HFFc6 (cell line): ENCODE measurements at places on chromosomes 5 and 9. TPM values are rescaled to one million over a fixed set of nuclear protein-coding genes. Genes with fewer than 3 reads are reported as not detected.

GRCh38 chr9:130884542-130885483, 11.8 kb downstream of the QRFP start:
- no peak for DNase-seq

DNA sequence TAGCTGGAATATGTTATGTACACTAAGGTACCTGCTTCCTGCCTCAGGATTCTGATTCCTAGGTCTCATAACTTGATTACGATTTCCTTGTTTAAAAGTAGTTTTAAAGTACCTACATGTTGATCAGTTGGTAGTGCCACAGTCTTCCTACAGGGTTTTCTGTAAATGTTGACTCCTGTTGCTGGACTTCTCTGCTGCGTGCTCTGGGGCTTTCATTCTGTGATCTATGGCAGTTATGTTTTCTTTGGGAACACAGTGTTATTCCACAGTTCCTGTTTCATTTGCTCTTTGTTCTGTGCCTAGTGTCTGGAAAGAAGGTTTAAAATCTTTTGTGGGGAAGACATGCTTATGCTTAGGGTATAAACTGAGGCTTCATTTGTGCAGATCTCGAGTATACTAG, 343.5 kb downstream of the PLK2 start:
- DNase-seq, result no peak

DNA sequence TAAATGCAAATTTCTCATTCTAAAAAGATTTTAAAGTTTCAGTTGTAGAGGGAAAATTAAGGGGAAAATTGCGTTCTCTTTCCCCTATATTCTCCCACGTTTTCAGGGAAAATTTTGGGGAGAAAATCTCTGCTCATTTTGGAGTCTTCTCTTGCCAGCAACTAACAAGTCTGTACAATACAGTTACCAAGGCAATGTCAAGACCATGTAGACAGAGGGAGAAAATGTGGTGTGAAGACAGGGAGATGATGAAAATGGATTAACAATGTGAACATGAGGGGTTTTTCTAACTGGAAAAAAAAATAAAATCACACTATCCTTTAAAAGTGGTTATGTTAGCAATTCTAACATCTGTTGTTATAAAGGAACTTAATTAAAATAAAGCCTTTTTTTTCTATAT, 22.3 kb downstream of the SLC1A3 start:
- no peak for DNase-seq

DNA sequence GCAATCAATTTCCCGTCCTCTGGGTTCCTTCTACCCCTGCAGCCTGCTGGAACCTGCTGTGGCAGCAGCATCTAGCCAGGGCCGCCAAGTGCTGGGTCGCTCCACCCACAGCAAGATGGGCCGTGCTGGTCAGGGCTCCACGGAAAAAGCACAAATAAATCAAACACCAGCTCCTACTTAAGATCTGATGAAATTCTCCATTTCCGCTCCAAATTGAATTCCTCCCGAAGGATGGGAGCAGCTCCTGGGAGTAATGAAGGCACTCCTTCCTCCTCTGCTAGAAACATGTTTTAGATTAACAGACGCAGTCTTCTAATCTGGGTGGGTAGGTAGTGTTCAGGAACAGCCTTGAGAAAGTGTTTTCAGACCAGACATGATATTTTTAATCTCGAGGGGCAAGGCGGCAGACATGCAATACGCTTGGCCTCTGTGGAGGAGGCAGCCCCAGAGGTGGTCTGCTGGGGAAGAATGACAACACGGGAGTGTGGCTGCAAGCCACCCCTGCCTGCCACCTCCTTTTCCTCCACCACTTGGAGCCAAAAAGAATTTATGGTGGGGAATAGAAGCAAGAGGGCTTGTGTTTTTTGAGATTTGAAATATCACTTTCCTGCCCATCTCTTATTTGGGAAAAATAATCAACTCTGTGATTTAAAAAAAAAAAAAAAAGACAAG, 194.1 kb downstream of the AOPEP start:
- DNase-seq, result peak; percentile 68

DNA sequence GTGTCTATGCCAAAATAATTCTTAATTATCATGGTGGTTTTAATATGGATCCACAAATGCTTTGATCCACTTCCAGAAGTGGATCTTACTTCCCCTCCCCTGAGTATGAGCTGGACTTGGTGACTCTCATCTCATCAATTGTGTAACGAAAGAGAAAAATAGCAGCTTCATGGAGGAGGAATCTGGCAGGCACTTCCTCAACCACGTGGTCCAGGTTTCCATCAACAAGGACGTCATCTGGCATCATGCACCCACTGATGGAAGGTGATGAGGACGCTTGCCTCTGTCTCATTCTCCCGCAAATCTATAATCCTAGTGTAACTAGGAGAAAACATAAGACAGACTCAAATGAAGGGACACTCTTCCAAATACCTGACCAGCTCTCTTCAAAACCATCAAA, 54.6 kb upstream of the S1PR3 start:
- DNase-seq, result no peak

The SLCO6A1 gene
- total RNA-seq, result not detected in 3 replicates

DNA sequence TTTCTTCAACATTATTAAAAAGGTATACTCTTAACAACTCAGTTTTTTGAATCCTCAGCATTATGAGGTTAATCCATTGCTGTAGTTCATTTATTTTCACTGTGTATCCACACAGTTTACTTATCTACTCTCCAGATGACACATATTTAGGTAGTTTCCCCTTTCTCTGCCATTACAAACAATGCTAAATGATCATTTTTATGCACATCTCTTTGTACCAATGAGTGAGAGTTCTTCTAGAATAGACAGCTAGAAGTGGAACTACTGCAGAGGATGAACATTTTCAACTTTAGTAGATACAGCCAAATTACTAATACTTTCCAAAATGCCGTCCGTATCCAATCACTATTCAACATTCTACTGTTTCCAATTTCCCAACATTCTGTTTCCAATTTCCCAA, 11.5 kb downstream of the AFF4 start:
- DNase-seq, result no peak

GRCh38 chr9:131310833-131311554, 21.5 kb downstream of the PLPP7 start:
- no peak for DNase-seq

The TLR4 gene
- total RNA-seq, result 2.7 to 17.6 TPM (median 15.8 TPM) in 3 replicates

- DNase-seq, result peak; percentile 97
Observed at GRCh38 chr9:134502809-134503211, 138.8 kb upstream of the COL5A1 start.

The CATSPER3 gene
- 0.14 to 0.29 TPM in 2 of 3 replicates, not detected in the other for total RNA-seq

The NRG2 gene
- 0.07 to 0.27 TPM (median 0.19 TPM) in 3 replicates for total RNA-seq

DNA sequence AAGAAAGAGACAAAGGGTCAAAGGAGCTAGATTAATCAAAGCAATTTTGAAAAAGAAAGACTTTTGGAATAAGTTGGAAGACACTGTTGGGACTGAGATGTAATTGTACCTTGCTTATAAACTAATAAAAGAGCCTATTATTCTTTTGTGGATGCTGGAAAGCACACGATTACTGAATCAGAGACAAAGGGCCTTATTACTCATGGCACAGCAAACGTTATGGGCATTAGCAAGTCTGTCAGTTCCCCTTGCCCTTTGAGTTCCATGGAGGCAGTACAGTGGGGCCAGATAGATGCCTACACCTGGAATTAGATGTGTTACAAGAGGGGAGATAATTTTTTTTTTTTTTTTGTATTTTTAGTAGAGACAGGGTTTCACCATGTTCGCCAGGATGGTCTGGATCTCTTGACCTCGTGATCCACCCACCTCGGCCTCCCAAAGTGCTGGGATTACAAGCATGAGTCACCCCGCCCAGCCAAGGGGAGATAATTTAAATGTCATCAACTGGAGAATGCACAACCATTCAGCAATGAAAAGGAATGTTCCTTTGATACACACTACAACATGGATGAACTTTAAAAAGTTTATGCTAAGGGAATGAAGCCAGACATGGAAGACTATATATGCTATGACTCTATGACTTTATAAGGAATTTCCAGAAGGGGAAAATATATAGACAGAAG, 128.9 kb downstream of the STARD4 start:
- DNase-seq, result no peak

DNA sequence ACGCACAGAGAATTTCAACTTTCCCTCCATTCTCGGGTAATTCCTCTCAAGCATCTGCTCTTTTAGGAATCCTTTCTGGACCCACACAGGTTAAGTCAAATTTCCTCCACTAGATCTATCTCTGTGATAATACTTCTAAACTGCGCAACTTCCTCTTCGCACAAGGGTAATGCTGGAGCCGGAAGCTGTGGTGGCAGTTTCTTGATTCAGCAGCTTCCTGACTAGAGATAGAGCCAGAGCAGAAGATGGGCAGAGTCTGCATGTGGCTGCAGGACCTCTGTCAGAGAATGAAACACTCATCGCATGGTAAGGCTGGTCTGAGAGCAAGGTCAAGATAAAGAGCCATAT, 11.1 kb upstream of the CDC42SE2 start:
- no peak for DNase-seq

- DNase-seq, result no peak
Observed at GRCh38 chr9:93612796-93613154, 36.4 kb downstream of the PHF2 start.

DNA sequence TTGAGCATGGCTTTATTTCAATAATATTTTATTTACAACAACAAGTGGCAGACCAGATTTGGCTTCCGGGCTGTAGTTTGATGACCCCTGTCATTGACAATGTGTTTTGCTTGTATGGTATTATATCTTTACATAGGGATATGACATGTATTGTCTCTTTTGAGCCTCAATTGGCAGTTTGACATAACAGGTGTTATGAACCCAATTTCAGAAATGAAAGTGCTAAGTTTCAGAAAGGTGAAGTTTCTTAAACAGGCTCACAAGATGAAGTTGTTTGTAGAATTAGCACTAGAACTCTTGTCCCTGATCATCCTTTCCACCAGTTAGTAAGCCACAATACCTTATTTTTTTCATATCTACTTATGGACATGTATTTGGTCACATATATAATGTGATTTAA, 303.0 kb upstream of the GRIA1 start:
- no peak for DNase-seq

The MEIKIN gene
- not detected in 3 replicates for total RNA-seq

The ESM1 gene
- total RNA-seq, result 9.3 to 50.6 TPM (median 13.5 TPM) in 3 replicates

The PCDHA1 gene
- 0.12 to 0.25 TPM (median 0.24 TPM) in 3 replicates for total RNA-seq

The ANKRD34B gene
- total RNA-seq, result not detected in 3 replicates

The PCDHA12 gene
- total RNA-seq, result 0.09 to 0.20 TPM in 2 of 3 replicates, not detected in the other

DNA sequence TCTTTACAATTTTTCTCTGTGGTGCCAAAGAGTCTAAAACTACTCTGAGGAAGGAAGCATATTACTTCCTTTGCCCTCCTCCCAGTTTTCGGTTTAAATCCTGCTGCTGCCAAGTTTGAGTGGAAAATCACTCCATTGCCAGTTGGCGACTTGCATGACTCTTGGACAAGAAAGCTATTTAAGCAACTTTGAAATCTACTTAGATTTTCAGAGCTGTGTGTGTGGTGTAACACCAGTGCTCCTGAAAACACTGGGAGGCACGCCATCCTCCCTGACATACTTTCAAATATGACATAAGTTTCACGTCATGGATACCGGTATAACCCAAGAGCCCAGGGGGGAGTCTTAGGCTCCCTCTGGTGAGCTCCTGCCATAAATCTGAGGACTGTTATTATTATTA, 83.5 kb upstream of the RIOK2 start:
- no peak for DNase-seq

The FSTL4 gene
- not detected in 3 replicates for total RNA-seq

The MCC gene
- 3.0 to 4.3 TPM (median 3.2 TPM) in 3 replicates for total RNA-seq

GRCh38 chr5:56717253-56717987, 97.9 kb upstream of the MAP3K1 start:
- no peak for DNase-seq

The AGXT2 gene
- total RNA-seq, result not detected in 2 replicates

GRCh38 chr5:137700282-137700680, 35.6 kb downstream of the KLHL3 start:
- DNase-seq, result no peak

- DNase-seq, result no peak
Observed at GRCh38 chr9:101536351-101536750, 2.7 kb downstream of the RNF20 start.

DNA sequence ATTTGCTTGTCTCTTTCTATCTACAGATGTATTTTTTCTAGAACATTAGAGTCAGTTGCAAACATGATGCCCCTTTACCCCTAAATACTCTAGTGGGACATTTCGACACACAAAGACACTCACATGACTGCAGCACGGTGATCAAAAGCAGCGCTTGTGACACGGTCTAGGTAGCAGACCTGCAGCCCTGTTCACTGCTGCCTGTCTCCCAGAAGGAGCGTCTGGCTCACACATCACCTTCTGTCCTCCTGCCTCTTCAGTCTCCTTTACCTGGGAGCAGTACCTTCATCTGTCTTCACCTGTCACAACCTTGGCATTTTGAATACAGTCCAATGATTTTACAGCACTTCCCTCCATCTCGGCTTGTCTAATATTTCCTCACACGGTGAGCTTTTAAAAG, 51.9 kb upstream of the SH3PXD2B start:
- DNase-seq, result no peak

DNA sequence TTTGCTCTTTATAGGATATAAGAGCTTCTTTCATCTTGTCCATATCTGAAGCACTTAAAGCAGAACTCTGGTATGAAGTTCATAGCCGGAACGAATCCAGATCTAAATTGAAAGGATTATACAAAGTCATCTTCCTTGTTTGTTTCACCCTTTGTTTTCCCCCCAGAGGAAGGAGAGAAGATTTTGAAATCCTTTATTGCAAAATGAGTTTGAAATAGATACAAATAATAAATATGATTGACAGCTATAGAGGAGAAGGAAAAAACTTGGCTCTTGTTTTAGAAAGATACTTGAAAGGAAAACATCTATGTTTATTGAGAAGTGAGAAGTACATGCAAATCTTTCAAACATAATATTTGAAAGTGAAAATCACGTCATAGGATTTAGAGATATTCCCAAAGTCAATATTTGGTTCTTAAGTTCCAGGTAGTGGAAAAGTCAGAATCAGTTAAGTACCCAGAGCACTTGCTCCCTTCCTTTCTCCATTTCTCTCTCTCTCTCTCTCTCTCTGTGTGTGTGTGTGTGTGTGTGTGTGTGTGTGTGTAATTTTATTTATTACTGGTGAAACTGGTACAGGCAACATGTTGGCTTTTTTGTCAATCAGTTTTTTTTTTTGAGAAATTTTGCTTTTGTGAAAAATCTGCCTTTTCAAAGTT, 27.2 kb downstream of the PAM start:
- DNase-seq, result no peak

The ZDHHC11 gene
- total RNA-seq, result 1.4 to 3.2 TPM (median 1.6 TPM) in 3 replicates

DNA sequence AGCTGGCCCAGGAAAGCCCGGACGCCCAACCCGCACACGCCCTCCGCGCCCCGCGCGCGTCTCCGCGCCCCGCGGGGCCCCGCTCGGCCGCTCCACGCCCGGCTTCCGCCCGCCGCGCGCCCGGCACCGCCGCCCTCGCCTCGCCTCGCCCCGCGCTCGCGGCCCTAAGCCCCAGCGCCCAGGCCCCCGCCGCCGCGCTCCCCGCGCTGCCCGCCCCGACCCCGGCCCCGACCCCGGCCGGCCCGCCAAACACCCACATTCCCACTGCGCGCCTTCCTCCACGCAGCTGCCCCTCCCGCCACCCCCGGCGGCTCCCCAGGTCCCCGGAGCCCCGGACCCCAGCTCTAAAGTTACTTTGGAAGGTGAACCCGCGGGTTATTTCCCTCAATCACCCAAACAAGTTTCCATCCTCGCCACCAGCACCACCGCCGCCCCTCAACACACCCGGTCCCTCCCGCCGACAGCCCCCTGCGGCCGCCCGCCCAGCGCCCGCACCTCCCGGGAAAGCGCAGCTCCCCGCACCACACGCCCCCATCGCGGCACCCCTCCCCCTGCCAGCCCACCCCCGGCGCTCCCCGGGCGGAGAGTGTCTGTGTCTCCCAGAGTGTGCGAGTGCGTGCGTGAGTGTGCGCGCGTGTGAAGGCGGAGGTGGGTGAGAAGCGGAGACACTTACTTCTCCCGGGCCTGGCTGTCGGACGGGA, 439 bp downstream of the SSBP2 start:
- no peak for DNase-seq

The AGTPBP1 gene
- total RNA-seq, result 8.1 to 9.8 TPM (median 8.6 TPM) in 3 replicates

The NPR3 gene
- 25.8 to 52.8 TPM (median 40.4 TPM) in 3 replicates for total RNA-seq
